ENCODE measurements at places on chromosomes 5 and 9.

DNA sequence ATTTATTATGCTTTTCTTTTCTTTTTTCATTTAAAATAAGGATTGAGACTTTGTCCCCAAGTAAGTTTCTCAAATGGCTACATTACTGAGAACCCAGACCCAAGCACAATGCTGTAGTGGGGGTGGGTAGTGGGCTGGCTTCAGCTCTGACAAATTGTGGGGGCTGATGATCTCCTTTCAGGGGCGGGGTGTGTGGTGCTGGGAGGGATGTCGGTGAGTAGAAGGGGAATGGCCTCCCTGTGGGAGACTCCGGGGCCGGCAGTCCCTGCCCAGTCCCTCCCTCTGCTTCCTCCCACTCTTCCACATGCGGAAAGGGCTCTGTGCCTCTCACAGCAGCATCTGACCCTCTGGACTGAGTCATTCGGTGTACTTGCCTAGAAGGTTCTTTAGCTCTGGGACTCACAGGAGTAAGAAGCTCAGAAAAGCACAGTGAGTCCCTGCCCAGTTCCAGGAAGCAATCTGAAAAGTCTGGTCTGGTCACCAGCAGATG, 14.3 kb downstream of the CD180 start:
- no peak for DNase-seq

DNA sequence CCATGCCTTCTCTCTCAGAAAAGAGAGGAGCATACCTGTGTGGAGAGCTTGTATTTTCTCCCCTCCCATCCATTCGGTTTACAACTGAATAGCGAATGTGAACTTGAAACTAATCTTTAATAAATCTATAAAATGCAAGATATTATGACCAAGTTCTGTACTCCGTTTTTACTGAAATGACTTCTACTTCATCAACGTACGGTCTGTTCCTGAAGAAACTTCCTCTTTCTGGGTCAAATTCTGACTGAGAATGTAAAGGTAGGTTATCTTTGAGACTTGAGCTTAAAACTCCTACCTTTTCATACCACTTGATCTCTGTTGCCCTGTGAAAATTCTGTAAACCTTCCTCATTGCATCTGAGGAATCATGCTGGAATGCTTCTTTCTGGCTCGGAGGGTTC, 4.2 kb upstream of the CTNNAL1 start:
- DNase-seq: no peak

DNA sequence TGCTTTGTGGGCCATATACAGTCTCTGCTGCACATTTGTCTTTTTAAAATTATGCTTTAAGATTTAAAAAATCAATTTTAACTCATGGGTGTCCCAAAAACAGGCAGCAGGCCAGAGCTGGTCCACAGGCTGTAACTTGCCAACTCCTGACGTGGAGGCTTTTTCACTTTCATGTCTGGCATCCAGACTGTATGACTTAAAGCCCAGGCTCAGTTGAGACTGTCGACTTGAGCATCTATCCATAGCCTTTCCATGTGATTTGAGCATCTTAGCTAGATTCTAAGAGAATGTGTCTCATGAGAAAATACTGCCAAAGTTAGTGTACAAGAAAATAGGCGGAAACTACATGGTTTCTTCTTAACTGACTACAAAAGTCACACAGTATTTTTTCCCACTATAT, 559.0 kb upstream of the TUSC1 start:
- no peak for DNase-seq

DNA sequence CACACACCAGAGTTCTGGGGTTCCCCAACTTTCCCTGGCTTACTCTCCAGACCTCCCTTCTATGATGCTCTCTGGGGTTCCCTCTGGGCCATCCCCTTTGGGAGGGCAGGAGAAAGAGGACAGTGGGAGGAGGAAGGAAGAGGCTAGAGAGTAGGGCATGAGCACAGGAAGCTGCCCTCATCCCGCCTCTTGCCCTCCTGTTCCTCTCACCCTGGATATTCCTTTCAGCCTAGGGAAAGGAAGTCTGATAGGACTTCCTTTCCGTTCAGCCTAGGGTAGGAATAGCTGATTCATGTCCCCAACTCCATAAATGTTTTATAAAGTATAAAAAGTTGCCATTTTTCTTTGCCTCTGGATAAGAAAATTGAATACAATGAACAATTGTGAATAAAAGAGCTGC, 7.4 kb downstream of the MAP1B start:
- DNase-seq: no peak

GRCh38 chr5:180332051-180332517, 21.1 kb downstream of the GFPT2 start:
- DNase-seq: no peak

GRCh38 chr9:127887792-127888191, 10.3 kb upstream of the AK1 start:
- DNase-seq: no peak

Data from CD4-positive, alpha-beta T cell treated with Interleukin-4 for 4 hours (primary cell).